Right hindlimb (tissue), 1 donor: ENCODE measurements at places on chromosomes 1 and 21.

DNA sequence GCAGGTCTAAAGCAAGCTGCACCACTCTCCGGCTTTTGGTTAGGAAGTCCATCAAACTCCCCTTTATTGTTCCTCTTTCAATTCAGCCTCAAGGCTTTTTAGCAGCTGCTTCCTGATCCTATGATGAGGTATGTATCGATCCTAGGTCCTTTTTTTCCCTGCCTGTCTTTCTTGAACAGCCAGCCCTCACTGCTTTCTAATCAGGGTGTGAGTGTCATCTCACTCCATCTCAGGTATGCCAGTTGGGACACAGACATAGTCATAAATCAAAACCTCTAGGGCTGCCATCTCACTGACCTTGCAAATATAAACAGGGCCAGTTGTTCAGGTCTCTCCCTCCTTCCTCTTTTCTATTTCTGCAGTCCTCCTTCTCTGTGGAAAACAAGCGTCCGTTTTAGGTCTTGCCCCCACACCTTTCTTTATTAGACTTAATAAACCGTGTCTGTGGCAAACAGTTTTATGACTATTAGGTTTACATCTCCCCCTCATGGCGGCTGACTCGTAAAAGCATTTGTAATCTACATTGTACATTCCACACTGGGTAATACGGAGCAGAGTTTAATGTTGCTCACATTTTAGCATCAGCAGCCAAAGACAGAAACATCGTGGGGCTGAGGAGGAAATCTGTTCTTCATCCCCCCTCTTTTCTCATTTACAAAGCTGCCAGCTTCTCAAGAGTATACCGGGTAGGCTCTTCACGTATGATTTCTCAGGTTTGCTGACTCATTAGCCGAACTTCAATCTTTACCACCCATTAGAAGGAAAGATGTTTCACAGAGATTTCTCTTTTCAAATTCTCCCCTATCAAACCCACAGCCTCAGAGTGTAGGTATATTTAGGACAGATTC is 11.6 kb downstream of the STYXL2 start:
- DNase-seq = no peak

DNA sequence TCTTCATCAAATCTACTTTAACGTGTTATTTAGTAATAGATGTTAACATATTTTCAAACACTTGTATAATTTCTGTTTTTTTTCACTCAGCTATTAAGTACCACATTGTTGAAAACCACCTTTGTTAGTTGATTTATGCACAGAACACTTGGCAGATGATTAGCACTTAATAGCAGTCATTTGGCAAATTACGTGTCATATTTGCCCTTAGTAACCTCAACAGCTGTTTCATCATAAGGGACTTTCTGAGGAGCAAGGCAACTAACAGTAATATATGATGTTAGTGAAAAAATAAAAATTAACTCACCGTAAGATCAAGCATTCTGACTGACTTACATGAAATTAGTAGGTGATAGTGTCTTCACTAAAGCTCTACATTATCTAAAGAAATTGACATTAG is 186.4 kb downstream of the HMCN1 start:
- DNase-seq = no peak

- no peak for DNase-seq
These were observed 630.5 kb upstream of the TMPRSS15 start for GRCh38 chr21:19034041-19034440.

DNA sequence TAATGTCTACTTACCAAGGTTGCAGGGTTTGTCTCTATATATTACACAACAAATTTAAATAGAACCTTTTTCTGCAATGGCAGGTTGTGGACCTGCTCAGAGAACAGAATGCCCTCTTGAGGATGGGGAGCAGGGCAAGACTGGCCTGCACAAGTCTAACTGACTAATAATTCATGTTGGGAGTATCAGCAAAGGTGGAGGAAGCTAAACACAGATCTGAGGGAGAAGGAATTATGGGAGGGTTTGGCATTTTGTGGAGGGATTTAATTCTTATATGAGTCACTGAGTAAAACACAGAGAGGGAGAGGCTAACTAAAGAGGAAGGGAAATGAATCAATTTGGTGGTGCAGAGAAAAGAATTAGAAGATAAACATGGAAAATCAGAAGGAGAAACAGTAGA is 40.0 kb downstream of the CLDN17 start:
- no peak for DNase-seq

GRCh38 chr1:30475201-30475600 is 248.2 kb downstream of the MATN1 start:
- DNase-seq = no peak

GRCh38 chr1:92165389-92165788 is 52.3 kb upstream of the C1orf146 start:
- no peak for DNase-seq

DNA sequence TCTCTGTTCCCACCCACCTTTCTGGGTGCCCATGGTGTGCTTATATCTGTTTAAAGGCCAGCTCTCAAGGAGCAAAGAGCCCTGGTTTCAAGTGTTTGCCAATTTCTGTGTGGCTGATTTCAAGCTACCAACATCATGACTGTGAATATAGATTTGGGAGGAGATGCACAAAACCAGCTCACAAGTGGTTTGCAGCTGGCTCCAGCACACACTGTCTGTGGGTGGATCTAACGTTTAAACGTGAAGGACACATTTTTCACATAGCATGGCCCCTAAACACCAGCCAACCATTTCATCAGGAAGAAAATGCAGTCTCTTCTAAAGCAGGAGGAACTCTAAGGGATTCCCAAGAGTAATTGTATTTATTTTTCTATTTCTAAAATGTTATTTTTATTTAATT is 65.2 kb downstream of the FCRL5 start:
- no peak for DNase-seq

GRCh38 chr1:216434232-216434631 is 11.0 kb upstream of the USH2A start:
- DNase-seq = no peak
